Fibroblast of lung (primary cell): ENCODE measurements at places on chromosomes 5 and 9.

- no peak for DNase-seq
Measured at GRCh38 chr9:79692857-79693571, 121.2 kb downstream of the TLE4 start.

DNA sequence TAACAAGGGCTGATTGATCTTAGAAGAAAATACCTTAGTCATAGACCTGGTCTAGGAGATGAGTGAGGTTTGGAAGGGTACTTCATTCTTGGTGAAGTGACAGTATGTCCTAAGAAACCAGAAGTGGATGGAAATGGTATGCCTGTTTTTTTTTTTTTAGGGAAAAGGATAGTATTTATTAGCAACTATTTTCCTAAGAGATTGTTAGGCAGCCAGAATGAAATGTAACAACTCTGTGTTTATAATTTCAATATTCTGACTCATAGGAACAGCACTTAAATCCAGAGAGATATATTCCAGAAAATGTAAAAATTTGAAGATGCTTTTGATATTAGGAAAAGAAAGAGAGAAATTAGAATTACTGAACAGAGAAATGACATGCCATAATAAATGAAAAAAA is 21.2 kb upstream of the ARL14EPL start:
- DNase-seq, result peak; percentile 63

GRCh38 chr5:61653807-61654580 is 321.9 kb downstream of the ZSWIM6 start:
- no peak for DNase-seq

- DNase-seq, result no peak
Measured at GRCh38 chr5:142186857-142187594, 78.4 kb downstream of the NDFIP1 start.

- no peak for DNase-seq
Measured at GRCh38 chr9:123238365-123238764, 30.0 kb downstream of the STRBP start.

GRCh38 chr9:93094658-93095204 is 1.3 kb upstream of the CARD19 start:
- no peak for DNase-seq

DNA sequence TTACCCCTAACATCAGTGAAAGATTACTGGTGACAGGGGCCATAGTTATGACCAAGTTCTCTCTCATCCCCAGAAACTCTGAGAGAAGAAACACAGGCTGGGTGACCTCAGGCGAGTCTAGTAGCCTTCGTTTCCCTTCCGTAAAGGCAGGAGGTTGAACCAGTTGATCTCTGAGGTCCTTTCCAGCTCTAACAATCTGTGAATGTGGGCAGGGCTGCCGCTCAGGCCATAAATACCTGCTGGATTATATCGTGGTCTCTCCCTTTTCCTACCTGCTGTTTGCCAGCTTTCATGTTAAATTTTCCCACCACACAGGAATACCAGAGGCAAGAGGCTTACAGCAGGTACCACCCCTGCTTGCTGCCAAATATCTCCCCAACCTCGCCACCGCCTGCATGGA is 357.5 kb downstream of the SH3GL2 start:
- DNase-seq, result no peak
